Testis (tissue), 5 donors: ENCODE measurements at places on chromosomes 6 and 20. TPM values are rescaled to one million over a fixed set of nuclear protein-coding genes. Genes with fewer than 3 reads are reported as not detected.

DNA sequence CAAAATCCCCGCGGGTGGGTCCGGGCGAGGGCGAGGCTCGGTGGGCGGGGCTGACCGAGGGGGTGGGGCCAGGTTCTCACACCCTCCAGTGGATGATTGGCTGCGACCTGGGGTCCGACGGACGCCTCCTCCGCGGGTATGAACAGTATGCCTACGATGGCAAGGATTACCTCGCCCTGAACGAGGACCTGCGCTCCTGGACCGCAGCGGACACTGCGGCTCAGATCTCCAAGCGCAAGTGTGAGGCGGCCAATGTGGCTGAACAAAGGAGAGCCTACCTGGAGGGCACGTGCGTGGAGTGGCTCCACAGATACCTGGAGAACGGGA is 809 bp downstream of the HLA-G start:
- H3K27ac ChIP-seq, result no peak overlapping the region
- H3K36me3 ChIP-seq, result no peaks in the 10 kb centered on the region
- H3K27me3 ChIP-seq, result no peaks in the 10 kb centered on the region
- no peaks in the 10 kb centered on the region for H3K4me1 ChIP-seq
- H3K4me3 ChIP-seq, result peak overlapping the region; percentile 53
- DNase-seq, result peak; percentile 59

DNA sequence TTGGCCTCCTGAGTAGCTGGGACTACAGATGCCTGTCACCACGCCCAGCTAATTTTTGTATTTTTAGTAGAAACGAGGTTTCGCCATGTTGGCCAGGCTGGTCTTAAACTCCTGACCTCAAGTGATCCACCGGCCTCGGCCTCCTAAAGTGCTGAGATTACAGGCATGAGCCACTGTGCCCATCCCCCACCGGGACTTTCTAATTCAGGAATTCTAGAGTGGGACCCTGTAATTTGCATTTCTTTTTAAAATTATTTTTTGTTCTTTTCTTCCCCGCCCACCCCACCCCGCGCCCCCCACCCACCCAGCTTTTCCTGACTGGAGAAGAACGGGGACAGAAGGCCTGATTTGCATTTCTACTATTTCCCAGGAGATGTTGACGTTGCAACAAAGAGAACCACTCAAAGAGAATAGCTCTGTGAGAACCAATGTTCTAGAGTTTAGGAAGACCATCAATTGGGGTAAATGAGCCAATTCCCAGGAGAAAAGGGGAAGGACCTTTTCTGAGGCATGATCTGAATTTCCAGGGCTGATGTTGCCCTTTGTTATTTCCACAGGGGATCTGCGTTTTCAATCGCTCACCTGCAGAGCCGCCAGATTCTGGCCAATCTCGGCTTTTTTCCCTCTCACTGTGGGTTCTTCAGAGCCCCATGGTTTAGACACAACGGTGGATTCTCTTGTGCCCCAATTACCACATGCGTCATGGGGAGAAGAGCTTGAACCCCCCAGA is 33.2 kb upstream of the TFAP2C start:
- H3K27me3 ChIP-seq, result no peaks in the 10 kb centered on the region
- DNase-seq, result no peak
- H3K27ac ChIP-seq, result no peak overlapping the region
- H3K4me1 ChIP-seq, result no peaks in the 10 kb centered on the region

DNA sequence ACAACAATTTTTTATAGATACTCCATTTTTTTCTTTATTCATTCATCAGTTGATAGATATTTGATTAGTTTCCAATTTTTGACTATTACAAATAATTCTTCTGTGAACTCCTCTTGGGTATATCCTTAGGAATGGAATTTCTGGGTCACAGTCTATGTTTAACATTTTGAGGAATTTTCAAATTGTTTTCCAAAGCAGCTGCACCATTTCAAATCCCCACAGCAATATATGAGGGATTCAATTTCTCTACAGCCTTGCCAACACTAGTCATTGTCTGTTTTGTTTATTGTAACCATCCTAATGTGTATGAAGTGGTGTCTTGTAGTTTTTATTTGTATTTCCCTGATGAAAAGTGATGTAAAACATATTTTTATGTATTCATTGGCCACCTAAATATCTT is 320.3 kb upstream of the DEFB112 start:
- H3K27ac ChIP-seq, result no peak overlapping the region
- H3K27me3 ChIP-seq, result no peaks in the 10 kb centered on the region
- no peaks in the 10 kb centered on the region for H3K36me3 ChIP-seq

DNA sequence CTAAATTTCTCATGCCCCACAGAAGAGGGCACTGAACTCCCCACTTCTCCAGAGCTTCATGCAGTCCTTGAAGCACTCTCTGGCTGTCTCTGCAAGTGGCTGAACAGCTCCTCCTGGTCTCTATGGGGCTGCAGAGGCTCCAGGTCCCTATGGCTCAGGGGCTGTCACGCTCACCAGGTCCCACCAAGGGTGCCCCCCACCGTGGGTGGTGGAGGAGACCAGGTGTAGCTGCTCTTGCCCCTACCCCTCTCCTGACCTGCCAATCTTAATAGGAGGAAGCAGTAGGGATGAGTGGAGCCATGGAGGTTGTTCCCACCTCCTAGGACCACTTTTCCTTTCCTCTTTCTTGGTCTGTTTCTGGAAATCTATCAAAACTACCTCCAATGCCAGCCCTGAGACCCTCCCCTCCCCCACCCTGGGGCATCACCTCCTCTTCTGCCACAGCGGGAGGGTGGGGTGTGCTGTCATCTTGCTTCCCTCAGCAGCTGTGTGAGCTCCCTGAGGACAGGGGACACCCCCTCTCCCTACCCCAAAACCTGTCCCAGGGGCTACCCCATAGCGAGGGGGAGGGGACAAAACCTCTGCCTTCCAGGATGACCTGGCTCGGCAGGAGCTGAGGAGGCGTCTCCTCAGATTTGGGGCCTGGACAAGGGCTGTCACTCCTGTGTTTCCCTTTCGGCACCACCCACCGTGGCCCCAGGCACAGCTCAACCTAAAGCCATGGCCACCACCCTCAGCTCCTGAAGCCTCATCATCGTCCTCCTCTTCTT is 12.0 kb upstream of the RAET1E start:
- no peak overlapping the region for H3K27ac ChIP-seq
- no peak for DNase-seq
- H3K4me1 ChIP-seq, result no peaks in the 10 kb centered on the region
- no peak overlapping the region for H3K4me3 ChIP-seq

DNA sequence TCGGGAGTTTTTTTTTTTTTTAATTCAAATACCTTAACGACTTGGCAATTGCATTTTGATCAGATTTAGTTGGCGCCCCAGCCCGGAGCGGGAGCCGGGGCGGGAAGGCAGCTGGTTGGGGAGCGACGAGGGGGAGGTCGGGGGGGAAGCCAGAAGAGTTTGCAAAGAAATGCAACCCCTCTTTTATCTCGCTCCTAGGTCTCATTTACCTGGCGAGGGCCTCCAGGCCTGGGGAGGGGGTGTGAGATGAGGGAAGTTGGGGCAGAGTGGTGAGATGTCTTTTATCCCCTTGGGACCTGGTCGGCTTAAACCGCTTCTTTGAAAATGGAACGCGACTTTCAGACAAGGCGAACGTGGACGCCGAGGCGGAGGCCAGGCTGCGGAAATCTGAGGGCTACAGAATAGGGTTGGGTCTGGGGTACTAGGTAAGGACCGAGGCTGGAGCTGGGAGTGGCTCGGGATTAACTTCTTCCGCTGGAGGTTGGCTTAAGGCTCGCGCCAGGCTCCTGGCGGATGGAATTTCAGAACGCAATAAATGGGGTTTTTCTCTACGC is 40.3 kb downstream of the NCR2 start:
- H3K4me1 ChIP-seq, result peaks cover 15% of the 10 kb centered on the region
- no peak overlapping the region for H3K27ac ChIP-seq
- DNase-seq, result no peak
- H3K27me3 ChIP-seq, result no peaks in the 10 kb centered on the region
- H3K4me3 ChIP-seq, result no peak overlapping the region
- no peaks in the 10 kb centered on the region for H3K36me3 ChIP-seq

GRCh38 chr20:63194797-63195173 is 21.1 kb downstream of the YTHDF1 start:
- H3K36me3 ChIP-seq, result no peaks in the 10 kb centered on the region
- no peak for DNase-seq
- peaks cover 23% of the 10 kb centered on the region for H3K4me1 ChIP-seq
- H3K4me3 ChIP-seq, result no peak overlapping the region
- H3K27me3 ChIP-seq, result no peaks in the 10 kb centered on the region

GRCh38 chr6:142376115-142376514 is 74.3 kb downstream of the ADGRG6 start:
- DNase-seq, result no peak
- no peaks in the 10 kb centered on the region for H3K27me3 ChIP-seq
- no peaks in the 10 kb centered on the region for H3K4me1 ChIP-seq
- H3K27ac ChIP-seq, result no peak overlapping the region
- no peak overlapping the region for H3K4me3 ChIP-seq
- H3K36me3 ChIP-seq, result no peaks in the 10 kb centered on the region

DNA sequence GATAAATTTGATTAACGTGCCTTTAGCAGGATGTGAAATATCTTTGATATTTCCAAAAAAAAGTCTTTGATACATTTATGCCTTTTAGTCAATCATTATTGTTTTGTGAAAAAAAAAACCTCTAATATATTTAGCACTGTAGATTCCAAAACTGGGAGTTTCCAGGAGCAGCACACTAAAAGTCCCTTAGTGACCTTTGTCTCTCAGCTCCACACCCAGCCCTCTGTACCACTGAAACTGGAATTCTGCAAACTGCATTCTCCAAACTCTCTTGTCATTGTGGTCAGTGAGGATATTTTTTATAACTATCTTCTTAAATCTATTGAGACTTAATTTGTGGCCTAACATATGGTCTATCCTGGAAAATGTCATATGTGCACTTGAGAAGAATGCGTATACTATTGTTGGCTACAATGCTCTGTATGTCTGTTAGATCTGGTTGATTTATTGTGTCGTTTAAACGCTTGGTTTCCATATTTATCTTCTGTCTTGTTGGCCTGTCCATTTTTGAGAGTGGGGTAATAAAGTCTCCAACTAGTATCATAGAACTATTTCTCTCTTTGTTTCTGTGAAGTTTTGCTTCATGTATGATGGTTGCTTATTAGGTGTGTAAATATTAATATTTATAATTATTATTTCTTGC is 73.2 kb upstream of the CNKSR3 start:
- H3K27ac ChIP-seq, result no peak overlapping the region
- H3K4me1 ChIP-seq, result no peaks in the 10 kb centered on the region
- no peak for DNase-seq
- H3K36me3 ChIP-seq, result no peaks in the 10 kb centered on the region
- no peaks in the 10 kb centered on the region for H3K27me3 ChIP-seq
- no peak overlapping the region for H3K4me3 ChIP-seq

DNA sequence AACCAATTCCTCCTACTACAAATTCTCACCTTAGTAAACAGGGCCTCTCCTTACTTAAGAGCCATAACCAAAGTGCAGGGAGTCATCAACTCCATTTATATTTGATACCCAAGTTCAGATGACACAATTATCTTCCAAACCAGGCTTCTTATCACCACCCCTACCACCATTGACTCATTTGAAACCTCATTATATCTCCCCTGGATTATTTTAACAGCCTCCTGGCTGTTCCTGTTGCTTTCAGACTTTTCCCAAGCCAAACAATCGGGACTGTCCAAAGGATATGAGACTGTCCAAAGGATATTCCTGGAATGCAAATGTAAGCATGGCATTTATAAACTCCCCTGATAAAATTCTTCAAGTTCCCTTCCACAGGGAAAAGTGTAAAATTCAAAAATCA is 394.3 kb downstream of the MAFB start:
- no peak overlapping the region for H3K27ac ChIP-seq
- H3K4me3 ChIP-seq, result no peak overlapping the region
- H3K36me3 ChIP-seq, result no peaks in the 10 kb centered on the region
- no peaks in the 10 kb centered on the region for H3K27me3 ChIP-seq
- H3K4me1 ChIP-seq, result peaks cover 5% of the 10 kb centered on the region

- no peak for DNase-seq
- H3K36me3 ChIP-seq, result no peaks in the 10 kb centered on the region
- no peaks in the 10 kb centered on the region for H3K27me3 ChIP-seq
- no peaks in the 10 kb centered on the region for H3K4me1 ChIP-seq
- H3K4me3 ChIP-seq, result no peak overlapping the region
- no peak overlapping the region for H3K27ac ChIP-seq
Observed at GRCh38 chr20:33158637-33159385, 9.1 kb upstream of the BPIFA2 start.

GRCh38 chr20:47499053-47499452 is 2.6 kb upstream of the NCOA3 start:
- H3K36me3 ChIP-seq, result no peaks in the 10 kb centered on the region
- no peak overlapping the region for H3K4me3 ChIP-seq
- H3K27ac ChIP-seq, result no peak overlapping the region
- no peaks in the 10 kb centered on the region for H3K27me3 ChIP-seq

DNA sequence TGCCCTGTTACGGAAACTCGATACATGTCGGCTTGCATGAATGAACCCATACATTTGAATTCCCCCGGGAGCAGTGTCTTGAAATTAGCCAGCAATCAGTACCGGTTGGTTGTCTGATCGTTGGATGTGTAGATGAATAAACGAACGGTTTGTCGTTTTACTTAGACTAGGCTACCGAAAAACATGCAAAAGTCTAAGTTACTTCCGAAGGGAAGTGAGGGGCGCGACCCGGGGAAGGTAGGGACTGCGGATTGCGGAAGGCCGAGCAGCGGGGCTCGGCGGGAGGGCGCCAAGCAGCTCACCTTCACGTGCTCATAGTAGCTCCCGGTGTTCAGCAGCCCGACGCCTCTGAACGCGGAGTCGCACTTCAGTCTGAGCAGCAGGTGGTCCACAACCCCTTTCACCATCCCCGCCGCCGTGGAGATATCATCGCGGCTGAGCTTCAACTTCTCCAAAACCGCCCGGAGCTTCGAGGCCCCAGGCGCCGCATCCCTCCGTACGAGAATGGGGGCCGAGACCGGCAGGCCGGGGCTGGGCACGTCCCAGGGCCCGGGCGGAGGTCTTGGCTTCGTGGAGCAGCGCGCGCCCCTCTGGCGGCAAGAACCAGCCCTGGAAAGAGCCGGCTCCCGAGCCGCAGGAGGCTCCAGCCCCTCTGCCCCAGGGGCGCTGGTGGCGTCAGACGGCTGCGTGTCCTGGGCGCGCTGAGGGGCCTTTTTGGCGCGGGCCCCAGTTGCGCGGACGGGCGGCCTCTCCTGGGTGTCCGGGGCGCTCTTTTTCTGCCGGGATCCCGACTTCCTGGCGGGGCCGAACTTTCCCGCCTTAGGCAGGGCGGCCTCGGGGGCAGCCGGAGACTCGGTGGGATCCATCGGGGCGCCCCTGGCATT is 632 bp downstream of the CGAS start:
- no peaks in the 10 kb centered on the region for H3K27me3 ChIP-seq
- H3K4me3 ChIP-seq, result peak overlapping the region; percentile 75
- no peaks in the 10 kb centered on the region for H3K4me1 ChIP-seq

Gene FUT9
- not detected for polyA plus RNA-seq

Gene B4GALT5
- polyA plus RNA-seq, result 56.9 TPM

Gene TRIM15
- 1.1 TPM for polyA plus RNA-seq
